Kidney epithelial cell (primary cell): ENCODE measurements at places on chromosomes 6 and 20. TPM values are rescaled to one million over a fixed set of nuclear protein-coding genes. Genes with fewer than 3 reads are reported as not detected.

Gene SIGLEC1
- total RNA-seq = not detected in 2 replicates

DNA sequence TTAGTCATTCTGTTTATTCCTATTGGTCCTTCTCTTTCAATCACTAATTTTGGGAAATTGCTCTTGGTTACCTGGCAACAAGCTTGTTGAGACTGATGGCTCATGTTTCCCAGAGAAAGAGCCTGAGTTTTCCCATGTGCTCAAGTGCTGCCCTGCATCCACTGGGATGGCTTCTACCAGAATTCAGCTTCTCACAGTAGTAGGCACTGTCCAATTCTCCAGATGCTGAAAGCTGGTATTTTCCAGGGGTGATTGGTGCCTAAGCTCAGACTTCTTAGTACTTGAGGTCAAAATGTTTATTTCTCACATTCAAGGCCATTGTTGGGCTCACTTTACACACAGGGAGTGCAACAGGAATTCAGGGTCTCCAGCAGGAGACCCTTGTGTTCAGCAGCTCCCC, 29.1 kb upstream of the SLC2A12 start:
- no peak for DNase-seq

- DNase-seq = no peak
Measured at GRCh38 chr6:124604719-124605118, 357.5 kb upstream of the RNF217 start.

DNA sequence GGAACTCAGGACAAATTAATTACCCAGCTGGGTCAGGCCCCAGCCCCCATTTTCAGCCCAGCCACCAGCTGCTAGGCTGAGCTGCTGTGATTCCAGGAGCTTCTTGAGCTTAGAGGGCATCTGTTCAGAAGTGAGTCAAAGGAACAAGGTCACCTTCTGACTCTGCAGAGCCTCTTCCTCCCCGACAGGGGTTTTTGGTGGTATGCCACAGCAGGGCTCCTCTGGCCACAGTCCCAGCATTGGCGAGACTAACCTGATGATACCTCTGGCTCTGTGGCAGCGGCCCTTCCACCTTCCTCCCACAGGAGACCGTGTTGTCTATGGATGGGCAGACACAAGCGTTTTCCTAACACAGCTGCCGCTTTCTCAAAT, 39.7 kb downstream of the ZC3H12D start:
- no peak for DNase-seq

DNA sequence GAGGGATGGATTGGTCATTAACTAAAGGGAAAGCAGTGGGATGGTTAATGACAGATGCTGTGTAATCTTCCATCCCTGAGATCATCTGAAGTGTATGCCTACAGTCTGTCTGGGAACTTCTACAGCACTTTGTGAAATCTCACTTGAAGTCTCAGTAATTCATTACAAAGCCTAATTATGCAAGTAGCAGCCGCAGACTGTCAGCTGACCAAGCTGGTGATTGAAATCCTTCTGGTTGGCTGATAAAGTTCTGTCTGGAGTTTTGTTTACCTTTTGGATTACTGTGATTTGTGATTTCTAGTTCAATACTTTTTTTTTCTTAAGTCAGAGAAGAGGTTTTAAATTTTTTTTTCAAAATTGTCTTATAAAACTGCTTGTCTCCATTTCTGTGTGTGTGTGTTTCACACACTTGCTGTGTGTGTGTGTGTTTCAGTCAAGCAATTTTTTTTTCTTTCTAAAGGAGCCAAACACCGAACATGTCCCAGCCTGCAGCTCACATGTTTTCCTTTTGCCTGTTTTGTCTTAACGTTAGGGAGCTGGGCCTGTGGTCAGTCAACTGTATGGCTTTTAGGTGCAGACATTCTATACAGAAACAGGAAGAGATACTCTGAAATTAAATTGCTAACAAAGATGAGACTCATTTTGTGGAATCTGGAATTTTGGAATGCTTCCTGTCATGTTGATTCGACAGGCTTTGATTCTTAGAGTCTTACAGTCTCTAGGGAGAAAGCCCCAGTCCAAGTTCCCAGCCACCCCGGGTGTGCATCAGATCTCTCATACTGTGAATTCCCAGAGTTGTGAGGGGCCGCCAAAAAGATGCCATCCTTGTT, 28.5 kb upstream of the ADGRF4 start:
- peak; percentile 90 for DNase-seq

DNA sequence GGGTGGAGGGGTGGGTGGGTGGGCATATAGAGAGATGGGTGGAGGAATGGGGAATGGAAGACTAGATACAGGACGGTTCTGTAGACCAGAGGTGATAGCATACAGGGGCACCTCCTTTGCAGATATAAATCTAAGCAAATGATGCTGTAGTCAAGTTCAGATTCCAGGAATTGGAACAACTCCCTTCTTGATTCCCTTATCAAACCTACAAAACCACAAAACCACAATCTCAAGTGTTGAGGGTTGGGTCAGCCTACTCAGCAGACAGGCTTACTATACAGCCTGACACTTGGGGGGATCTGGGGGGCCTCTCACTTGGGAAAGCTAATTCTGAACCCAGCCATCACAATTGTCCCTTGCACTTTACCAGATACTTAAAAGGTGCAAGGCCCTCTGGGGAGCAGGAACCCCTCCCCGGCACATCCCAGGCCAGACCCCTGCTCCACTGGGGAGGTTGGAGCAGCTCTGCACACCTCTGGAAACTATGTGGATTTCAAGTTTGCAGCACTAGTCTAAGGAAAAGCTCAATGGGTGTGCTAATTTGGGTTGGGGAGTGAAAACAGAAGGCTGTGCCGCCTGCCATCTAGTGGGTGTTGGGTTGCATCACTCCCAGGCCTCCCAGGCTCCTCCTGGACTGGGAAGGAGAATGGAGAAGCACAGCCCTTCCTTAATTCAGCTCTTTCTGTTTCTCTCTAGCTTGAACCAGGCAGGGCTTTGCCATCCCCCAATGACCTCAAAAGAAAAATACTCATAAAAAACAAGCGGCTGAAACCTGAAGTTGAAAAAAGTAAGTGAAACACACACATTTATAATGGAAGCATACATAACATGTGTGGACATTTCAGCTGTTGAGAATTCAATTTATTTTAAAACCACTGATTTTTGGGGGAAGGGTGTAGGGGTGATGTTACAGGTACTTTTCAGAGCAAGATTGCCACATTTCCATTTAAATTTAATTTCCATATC, 121.2 kb upstream of the LAMP5 start:
- no peak for DNase-seq

DNA sequence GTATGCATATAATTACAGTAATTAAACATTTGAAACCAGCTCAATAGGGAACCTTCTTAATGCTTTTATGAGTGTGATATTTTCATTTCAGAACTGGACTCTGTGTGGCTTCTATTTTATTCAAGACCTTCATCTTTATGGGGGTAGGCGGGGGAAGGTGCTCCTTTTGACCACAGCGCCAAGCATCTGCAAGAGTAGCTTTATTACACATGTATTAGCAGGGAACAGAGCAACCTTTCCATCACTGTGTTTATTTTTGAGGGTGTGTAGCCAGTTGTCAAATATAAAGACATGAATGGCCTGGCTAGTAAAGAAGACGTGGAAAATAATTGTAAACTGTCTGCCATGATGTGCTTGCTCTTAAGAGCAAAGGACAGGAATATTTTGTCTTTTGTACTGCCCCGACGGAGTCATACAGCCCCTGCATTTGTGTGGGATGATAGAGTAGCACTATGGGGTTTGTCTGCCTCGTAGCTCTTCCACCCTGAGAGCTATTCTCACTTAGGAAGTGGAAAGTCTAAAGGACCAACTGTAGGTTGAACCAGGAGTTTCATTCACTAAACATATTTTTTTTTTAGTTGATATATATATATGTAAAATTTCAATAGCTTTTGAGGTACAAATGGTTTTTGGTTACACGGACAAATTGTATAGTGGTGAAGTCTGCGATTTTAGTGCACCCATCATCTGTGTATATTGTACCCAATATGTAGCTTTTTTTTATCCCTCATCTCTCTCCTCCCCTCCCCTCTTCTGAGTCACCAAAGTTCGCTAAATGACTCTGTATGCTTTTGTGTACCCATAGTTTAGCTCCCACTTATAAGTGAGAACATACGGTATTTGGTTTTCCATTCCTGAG, 91.2 kb downstream of the CARMIL1 start:
- no peak for DNase-seq

DNA sequence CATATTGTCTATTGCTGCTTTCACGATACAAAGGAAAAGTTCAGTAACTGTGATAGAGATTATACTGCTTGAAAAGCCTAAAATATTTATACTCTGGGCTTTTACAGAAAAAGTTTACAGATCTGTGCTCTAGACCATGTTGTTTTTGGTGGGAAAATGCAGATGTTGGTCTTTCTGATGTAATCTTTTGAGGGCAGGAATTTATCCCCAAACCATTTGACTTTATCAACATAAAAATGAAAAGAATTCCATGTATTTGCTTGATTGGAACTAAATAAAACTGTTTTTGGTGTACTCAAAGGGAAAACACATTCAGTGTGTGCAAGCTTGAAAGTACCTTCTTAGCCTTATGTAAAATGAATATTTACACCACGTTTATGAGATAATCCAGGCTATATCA, 603.5 kb downstream of the KHDRBS2 start:
- DNase-seq = no peak

DNA sequence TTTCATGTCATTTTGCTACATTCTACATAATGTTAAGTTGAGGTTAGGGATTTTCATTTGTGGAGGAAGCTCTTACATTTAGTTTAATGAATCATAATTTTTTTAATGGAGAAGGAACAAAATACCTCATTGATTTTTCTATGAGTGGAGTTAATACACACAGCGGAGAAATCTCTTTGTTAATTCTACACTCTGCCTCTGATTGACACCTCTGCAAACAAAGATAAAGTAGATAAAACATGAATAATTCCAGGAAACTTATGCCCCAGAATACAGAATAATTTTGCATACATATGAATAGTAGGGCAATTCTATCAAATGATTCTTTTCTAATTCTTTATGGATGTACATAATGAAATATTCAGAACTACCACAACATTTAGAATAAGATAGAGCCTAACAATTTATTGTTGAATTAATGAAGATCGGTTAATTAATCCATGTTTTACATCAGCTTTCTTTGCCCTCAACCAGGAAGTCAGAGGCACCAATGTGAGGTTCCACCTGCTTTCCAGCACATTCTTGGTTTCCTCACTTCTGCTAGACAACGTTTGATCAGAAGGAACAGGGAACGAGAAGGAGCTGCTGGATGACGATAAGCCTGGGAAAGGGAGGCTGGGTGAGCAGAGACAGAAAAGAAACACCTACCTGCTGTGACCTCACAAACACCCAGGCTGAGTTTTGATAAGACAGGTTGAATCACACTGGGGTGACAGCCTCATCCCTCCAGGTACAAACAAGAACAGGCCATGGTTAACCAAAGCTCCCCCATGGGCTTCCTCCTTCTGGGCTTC, 4.3 kb downstream of the OR2H1 start:
- DNase-seq = no peak
